ENCODE measurements at places on chromosomes 13 and 19.

- peak; percentile 43 for DNase-seq
These were observed 21.6 kb downstream of the VASP start for GRCh38 chr19:45528744-45529419.

DNA sequence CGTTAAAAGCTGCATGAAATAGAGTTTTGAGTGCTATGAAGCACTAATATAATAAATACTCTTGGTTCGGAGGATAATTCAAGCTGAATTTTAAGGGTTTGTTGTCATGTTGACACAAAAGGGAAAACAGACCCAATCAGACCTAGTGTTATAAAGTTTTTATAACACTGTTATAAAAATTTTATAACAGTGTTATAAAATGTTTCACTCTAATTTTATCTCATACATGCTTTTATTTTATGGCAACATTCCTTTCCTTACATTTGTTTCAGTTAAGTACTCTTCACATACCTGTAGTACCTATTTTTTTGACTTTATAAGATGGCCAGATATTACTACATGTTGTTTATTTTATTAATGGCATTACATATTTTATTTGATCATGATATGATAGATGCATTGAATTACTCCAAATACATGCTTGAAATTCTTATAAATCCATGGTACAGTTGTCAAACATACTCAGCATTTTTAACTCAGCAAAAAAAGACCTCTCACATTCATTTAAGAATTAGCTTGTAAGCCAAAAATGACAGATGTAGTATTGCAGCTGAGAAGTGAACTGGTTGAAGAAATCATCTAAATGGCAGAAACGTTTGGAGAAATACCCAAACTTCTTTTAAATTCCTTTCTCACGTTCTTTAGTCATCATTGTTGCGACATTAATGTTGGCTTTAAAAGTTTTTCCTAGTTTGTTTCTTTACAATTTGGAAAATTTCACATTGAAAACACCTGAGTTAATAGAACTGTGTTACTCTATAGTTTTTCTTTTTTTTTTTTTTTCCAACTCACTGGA lies 104.5 kb downstream of the PIBF1 start:
- DNase-seq = no peak

- DNase-seq = no peak
These were observed 30.7 kb downstream of the CEACAM1 start for GRCh38 chr19:42497492-42498168.

GRCh38 chr19:52028780-52029123 lies 573 bp upstream of the ZNF614 start:
- DNase-seq = no peak

DNA sequence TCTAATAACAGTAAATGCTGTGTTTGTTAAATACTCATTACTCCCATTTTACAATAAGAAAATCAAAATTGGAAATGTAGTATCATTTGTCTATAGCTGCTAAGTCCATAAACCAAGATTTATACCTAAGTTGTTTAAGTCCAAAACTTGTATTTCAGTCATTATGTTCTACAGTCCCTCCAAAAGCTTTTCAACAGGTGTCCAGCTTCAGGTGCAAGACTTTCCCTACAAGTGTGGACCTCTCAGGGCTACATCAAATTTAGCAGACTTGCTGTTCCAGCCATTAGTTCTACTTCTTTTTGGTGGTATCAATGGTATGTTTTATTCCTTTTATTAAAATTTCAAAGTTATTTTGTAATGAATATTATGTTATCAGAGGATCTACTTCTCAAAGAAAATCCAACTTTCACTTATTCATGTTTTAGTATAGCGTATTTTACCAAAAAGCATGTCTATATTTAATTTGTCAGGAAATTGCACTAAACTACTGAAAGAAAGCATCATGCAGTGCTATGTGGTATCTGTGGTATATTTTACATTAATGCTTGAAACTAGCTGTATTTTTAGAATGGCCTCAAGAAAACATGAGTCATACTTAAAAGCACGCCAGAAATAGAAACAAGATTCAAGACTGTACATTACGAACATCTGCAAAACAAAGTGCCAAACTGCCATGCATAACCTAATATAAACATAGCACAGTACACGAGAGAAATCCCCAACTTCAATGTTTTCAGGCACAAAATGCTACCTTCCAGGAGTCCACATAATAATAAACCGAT lies 44.5 kb downstream of the VWA8 start:
- peak; percentile 93 for DNase-seq

DNA sequence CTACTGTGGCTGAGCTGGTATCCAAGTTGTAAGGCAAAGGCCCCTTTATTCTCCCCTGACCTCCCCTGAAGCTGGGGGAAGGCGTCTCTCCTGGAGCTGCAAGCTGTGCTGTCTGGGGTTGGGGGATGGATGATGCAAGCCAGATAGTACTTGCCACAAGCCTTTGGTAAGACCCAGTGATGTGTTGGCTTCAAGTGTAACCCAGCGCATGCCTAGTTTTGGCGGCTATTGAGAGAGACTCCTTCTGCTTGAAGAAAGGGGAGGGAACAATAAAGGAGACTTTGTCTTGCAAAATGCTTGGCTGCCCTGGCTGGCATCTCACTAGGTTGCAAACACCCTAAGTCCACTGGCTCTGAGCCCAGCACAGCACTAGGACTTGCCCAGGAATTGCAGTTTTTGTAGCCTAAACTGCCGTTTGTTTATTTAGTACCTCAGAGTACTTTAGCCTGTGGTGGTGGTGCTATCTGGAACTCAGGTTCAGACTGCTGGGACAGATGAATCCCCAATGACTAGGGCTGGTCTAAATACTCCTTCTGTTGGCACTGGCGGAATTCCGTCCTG lies 108.2 kb downstream of the TNFSF13B start:
- no peak for DNase-seq

- DNase-seq = peak; percentile 51
These were observed 1.2 kb downstream of the CGB7 start for GRCh38 chr19:49056101-49056901.

DNA sequence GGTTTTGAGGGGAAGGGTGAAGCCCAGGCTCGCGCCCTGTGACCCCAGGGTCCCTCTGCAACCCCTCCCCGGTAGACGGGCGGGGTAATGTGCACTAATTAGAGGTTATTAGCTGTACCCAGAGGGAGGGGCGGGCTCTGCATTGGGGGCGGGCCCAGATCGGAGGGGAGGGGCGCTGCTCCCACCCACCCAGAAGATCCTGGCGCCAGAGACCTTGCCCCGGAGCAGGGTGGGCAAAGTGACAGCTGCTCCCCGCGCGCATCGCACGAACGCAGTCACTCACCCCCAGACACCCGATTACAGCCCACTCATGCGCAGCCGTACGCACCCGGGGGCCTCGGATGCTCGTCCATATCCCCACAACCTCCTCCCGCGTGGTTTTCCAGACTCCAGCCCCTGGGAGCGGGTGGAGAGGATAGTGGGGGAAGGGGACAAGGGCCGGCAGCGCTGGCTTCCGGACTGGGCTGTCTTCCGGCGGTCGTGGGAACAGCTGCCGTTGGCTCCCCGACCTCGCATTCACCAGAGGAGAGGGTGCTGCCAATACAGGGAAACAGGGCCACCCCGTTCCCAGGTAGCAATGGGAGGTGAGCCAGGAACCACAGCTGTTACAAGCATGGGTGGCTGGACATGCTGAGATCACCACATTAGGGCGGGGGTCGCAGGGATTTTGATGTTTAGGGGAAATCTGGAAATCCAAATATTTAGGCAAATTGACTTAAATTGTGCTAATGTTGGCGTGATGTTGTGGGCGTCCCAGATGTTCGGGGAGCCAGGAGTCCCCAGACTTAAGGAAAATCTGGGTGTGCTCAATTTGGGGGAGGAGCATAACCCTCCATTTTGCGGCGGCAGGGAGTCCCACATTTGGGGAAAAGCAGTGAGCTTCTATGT lies 2.9 kb upstream of the HOOK2 start:
- DNase-seq = peak; percentile 86

GRCh38 chr13:112803422-112803821 lies 113.6 kb downstream of the ATP11A start:
- no peak for DNase-seq

DNA sequence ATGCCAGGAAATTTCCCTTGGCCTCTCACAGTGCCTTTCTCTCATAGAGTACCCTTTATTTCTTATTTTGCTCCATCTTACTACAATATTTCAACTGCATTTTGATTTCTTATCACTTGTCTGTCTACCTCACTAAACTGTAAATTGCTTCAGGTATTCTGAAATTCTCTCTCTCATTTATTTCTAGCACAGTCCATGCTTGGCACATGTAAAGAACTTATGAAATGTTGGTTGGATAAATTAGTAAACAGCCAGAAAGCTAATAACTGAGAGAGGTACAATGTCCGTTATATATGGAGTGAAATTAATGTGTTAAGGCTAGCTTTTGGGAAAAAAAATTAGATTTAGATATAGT lies 138.3 kb upstream of the RFC3 start:
- no peak for DNase-seq

DNA sequence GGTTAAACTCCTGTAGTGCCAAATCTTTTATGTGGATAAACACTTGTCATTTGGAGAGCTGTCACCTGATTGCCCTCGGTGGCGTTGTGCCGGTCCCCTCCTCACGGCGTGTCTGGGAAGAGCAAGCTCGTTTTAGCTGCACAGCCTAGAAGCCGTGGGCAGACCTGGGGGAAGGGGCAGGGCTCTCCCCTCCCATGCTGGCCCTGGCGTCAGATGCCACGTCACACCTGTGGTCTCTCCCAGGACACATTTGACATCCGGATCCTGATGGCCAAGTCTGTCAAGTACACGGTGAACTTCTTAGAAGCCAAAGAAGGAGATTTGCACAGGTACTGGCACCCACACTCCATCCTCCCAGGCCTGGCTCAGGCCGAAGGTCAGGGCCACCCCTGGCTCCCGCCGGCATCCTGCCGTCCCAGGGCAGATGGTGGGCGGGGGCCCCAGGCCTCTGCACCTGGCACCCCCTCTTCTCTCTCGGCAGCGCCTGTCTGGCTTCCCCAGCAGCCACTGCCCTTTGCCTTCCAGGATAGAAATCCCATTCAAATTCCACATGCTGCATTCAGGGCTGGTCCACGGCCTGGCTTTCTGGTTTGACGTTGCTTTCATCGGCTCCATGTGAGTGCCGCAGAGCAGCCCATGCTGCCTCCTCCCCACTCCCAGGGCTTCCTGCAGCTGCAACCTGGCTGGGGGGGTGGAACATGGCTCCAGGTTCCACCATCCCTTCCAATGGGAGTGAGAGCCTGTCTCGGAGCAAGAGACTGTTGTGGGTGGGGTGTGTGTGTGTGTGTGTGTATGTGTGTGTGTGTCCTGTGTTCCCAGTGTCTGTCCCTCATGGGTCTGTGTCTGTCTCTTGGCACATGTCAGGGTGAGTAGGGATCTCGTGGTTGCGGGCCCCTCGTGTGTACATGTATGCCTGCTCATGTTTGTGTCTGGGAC lies 8.8 kb downstream of the YIPF2 start:
- DNase-seq = no peak

GRCh38 chr19:43575156-43575950 lies at the start of the genes PINLYP and XRCC1:
TSS of gene PINLYP (plus strand) at chr19:43575801. CDS start at chr19:43577192, 1,391 bp downstream.
TSS of gene XRCC1 (minus strand) at chr19:43575527. CDS start at chr19:43575458, 69 bp downstream.
- peak; percentile 99 for DNase-seq

DNA sequence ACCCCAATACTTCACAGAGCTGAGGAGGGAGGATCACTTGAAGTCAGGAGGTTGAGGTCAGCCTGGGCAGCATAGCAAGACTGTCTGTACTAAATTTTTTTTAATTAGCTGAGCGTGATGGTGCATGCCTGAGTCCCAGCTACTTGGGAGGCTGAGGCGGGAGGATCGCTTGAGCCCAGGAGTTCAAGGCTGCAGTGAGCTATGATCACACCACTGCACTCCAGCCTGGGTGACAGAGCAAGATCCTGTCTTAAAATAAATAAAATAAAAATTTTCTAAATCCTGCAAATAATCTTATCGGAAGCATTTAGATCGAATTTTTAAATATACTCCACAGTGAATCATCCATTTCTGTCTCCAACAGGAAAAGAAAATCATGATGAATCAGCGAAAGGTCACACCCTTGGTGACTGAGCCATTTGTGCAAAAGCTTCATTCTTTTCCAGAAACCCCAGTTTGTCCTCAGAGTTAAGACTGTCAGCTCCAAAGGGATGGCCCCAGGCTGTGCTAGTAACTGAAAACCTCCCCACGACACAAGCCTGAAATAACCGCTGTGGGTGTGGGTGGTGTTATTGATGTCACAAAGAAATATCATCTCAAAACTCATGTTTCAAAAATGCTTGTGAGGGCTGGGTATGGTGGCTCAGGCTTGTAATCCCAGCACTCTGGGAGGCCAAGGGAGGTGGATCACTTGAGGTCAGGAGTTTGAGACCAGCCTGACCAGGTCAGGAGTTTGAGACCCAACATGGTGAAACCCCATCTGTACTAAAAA lies 167.6 kb downstream of the PTPRS start:
- peak; percentile 97 for DNase-seq

DNA sequence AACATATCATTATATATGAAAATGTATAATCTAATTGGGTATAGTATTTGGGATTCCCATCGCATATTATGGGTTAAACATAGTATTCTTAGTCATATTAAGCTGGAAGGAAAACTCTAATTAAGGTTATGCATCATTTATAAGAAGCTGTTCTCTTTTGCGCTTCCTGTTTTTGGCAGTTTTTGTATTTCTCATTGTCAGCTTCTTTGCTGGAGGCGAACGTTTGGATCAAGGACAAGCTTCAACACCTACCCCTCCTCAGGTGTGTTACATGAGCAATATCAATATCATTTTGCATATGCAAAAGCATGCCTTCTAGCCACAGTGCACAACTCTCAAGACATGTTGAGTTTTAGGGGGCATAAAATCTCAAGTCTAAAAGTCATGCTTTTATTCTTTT lies 439.8 kb downstream of the TDRD3 start:
- no peak for DNase-seq

GRCh38 chr13:108595436-108596274 lies 33.8 kb upstream of the MYO16 start:
- DNase-seq = peak; percentile 46

DNA sequence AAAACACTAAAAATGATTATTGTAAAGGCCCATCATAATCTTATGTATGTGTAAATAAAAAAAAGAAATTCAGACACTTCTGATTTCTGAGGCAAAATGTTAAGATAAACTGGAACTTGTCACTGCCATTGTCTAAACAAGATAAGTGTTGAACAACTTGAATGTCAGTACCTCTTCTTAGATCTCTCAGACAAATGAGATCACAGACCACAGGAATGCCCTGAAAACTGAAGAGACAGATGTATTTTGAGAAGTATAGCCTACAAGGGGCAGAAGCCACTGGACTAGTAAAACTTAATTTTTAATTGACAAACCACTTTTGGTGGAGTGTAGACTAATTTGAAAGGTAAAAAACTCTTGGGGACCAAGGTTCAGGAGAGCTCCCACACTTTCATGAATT lies 375.5 kb upstream of the SLITRK5 start:
- peak; percentile 23 for DNase-seq

DNA sequence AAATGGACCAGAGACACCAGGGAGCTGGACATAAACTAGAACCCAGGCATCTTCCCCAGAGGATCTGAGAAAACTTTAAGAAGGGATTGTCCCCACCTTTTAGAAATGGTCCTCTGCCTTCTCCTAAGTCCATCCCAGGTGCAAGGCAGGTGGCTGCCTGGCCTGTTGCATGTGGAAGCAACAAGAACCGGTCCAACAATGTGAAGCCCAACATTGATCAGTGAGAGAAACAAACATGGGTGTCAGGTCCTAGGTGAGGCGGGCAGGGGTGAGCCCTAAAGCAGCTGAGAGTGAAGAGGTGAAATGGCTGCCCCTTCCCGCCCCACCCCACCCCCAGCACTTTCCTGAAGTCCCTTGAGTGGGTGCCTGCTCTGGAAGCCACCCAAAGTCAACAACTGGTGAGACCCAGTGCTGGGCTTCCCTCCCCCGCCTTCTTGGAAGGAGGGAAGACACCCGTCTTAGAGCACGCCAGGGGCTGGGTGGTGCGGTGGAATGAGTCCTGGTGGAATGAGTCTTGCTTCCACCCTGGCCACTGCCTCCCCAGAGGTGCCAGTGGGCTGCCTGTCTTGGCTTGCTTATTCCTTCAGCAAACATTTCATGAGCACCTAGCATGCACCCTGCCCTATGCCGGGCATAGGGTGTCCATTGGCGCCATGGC lies 1.7 kb downstream of the AP1M1 start:
- no peak for DNase-seq

Measured in astrocyte of the spinal cord (primary cell).